Activated CD4-positive, alpha-beta T cell treated with anti-CD3 and anti-CD28 coated beads, Interleukin-2, amount 10 ng/mL, durations not matched to agents 24 days and 14 days (primary cell): ENCODE measurements at places on chromosomes 11 and 22. TPM values are rescaled to one million over a fixed set of nuclear protein-coding genes. Genes with fewer than 3 reads are reported as not detected.

The KDM4E gene
- not detected in 2 replicates for total RNA-seq

The CD3E gene
- 571 TPM in 2 replicates for total RNA-seq

GRCh38 chr11:64538501-64538951 lies 52.5 kb upstream of the SLC22A12 start:
- no peak for DNase-seq

GRCh38 chr11:61542024-61542461 lies 33.5 kb downstream of the LRRC10B start:
- no peak for DNase-seq

- no peak for DNase-seq
These were observed 154.9 kb downstream of the TRPC6 start for GRCh38 chr11:101428918-101429317.

DNA sequence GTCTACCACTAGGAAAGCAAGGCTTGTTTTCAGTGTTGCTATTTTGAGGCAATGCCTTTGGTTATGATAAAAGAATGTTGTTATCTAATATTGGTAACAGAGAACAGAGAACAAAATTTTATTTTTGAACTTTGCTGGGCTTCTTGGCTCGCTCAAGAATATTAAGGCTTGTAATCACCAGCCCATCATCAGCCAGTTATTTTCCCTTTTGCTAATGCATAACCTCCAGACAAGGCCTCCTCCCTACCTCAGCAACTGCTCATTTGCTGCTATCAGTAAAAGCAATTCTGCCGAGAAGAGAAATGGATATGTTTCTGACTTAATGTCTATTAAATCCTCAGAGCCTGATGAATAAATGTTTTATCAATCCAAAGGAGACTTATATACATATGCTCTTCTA lies 8.9 kb downstream of the MTMR2 start:
- DNase-seq = no peak
